NCI-H1694 treated with DMSO at 0.1 percent for 48 hours (cell line): ENCODE measurements at places on chromosomes 3 and 15.

DNA sequence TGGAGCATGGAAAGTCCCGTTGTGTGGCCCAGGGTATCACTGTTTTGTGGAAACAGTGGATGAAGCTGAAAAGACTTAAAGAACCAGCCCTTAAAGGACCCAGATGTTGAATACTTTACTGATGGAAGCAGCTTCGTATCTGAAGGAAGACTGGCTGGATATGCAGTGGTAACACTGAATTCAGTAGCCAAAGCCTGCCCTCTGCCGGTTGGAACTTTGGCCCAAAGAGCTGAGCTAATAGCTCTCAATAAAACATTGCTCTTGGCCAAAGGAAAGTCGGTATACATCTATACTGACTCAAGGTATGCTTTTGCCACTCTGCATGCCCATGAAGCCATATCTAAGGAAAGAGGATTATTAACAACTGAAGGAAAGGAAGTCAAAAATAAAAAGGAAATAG, 885.4 kb downstream of the PDCD6IP start:
- DNase-seq: peak; percentile 1

GRCh38 chr3:195921334-195921791, 13.0 kb upstream of the TNK2 start:
- no peak for DNase-seq

DNA sequence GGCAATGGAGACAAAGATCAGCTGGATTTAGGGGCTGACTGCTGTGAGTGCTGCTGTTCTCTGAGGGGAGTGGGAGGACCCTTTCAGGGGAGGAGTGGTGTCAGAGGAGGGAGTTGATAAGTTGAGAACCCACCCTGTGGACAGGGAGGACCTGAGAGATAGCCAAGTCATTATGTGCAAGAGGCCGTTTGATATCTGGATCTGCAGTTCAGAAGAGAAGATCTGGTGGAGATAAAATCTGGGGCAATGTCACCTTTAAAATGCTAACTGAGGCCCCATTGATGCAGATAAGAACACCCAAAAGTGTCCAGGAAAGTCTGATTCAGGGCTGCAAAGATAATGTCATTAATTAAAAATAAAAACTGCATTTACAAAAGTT, 256.1 kb upstream of the HES1 start:
- DNase-seq: no peak

GRCh38 chr15:35750051-35750450, 204.1 kb upstream of the DPH6 start:
- no peak for DNase-seq

DNA sequence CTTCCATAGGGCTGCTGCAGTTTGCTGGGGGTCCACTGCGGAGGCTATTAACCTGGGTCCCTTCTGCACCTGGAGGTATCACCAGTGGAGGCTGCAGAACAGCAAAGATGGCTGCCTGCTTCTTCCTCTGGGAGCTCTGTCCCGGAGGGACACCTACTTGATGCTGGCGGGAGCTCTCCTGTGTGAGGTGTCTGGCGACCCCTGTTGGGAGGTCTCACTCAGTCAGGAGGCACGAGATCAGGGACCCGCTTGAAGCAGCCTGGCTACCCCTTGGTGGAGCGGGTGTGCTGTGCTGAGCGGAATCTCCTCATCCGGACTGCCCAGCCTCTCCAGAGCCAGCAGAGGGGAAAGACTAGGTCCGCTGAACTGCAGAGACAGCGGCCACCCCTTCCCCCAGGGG, 56.0 kb upstream of the CTXND1 start:
- DNase-seq: no peak

DNA sequence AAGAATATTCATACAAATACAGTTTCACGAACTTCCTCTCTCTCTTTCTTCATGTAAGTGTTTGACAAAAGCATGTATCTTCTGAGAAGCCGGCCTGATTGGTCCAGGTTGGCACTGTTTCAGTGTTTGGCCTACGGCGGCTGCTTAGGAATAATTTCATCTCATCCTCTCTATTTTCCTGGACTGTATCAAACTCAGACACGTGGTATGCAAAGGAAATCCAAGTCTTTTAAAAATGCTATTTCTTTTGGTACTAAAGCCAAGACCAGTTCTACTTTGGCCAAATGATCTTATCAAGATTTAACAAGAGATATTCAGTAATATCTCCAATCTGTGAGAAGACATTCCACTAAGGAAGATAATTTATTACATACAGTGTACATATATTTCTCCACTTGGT, 152.8 kb downstream of the TIGIT start:
- no peak for DNase-seq

- DNase-seq: no peak
Observed at GRCh38 chr15:44570361-44570760, 33.4 kb downstream of the EIF3J start.

DNA sequence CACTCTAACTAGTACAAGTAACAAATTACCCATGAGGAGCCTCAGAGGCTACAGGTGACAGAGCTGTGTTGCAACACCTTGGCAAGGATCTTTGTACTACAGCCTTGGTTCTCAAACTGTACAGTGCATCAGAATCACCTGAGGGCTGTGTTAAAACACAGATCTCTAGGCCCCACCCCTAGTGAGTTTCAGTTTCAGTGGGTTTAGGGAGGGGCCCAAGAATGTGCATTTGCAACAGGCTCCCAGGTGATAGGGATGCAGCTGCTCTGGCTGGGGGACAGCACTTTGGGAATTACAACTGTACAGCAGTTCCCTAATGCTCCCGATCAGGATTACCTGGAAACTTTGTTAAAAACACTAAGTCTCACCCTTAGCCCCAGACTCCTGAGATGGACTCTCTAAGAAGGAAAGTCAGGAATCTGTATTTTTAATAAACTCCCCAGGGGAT, 66.1 kb upstream of the NR2F2 start:
- no peak for DNase-seq

- peak; percentile 95 for DNase-seq
Observed at GRCh38 chr3:187966636-187967406, 187.1 kb upstream of the LPP start.

- DNase-seq: no peak
Observed at GRCh38 chr3:48762816-48763215, 45.8 kb upstream of the IP6K2 start.

DNA sequence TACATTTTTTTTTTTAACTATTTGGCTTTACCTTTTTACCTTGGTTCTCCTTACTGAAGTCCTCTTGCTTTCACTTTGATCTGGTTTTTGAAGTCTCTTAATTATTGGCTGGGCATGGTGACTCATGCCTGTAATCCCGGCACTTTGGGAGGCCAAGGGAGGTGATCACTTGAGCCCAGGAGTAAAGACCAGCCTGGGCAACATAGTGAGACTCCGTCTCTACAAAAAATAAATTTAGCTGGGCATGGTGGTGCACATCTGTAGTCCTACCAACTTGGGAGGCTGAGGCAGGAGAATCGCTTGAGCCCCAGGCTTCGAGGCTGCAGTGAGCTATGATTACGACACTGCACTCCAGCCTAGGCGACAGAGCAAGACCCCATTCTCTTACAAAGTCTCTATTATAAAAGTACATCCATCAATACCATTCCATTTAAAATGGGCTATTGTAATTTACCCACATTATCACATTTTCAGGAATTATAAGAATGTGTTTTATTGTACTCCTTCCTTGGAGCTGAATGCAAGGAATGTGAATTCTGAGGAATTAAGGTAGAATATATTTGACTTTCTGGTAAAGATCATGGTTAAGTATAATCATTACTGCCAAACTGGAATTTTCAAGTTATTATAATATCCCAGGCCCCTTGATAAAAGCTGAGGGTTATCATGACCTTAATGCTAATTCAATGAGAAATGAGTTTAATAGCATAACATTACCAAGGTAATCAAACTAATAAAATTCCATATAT, 49.0 kb downstream of the MSL2 start:
- no peak for DNase-seq

DNA sequence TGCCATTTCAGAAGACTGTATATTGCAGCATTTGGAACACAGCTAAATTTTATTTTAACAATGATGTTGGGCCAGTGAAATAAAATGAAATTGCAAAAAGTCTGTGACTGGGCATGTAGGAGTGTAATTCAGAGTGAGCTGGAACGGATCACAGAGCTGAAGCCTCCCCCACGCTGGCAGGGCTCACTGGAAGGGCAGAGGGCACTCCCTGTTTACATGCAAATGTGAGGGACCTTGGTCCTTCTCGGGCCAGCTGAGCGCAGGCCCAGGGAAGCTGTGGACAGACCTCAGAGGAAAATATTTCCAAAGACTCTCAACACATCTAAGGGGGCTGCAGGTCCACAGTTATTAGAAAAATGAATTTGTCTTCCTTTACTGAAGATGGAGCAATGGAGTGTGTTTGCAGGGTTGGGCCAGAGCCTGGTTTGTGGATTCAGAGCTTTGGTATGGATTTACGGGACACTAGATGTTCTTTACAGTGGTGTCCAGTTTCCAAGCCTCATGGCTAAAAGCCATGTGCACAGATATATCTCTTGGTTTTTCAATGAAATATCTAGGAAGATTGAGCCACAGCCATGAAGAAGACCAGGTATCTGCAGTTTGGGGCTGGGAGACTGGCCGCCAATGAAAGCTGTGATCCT, 32.0 kb downstream of the TRPM1 start:
- DNase-seq: no peak

DNA sequence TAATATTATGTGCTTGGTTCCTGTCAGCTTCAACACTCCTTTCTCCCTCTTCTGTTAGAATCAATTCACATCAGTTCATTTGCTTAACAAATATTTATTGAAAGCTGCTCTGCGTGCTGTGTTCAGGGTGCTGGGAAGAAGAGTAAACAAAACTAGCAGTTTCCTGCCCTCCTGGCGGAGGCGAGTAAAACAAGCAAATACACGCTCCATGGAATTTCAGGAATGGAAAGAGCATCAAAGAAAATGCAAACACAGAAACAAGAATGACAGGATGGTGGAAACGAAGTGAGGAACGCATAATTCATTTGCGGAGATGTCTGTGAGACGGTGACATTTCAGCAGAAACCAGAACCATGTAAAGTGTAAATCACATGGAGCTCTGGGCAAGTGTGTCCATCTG, 49.4 kb upstream of the SPTSSB start:
- DNase-seq: no peak

DNA sequence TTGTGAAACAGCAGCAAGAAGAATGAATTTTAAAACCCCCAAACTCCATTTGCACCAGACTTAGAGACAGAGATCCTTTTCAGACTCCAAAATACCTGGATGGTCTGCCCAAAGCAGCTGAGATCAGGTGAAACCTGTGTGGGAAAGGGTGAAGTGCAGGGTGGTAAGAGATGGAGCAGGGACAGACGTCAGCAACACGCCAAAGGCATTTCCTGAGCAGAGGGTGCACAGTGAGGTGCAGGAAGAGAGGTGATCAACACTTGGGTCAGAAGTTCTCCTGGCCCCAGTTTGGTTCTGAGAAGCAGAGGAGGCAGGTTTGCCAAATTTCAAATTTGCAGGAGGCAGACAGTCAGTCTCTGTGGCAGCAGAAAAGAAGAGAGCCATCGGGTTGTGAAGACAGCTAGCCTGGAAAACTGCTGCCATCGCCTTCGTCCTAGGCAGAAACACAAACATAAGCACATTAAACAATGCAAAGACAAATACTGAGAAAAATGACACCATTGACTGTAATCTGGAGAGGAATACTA, 9.8 kb downstream of the CCR4 start:
- DNase-seq: no peak

DNA sequence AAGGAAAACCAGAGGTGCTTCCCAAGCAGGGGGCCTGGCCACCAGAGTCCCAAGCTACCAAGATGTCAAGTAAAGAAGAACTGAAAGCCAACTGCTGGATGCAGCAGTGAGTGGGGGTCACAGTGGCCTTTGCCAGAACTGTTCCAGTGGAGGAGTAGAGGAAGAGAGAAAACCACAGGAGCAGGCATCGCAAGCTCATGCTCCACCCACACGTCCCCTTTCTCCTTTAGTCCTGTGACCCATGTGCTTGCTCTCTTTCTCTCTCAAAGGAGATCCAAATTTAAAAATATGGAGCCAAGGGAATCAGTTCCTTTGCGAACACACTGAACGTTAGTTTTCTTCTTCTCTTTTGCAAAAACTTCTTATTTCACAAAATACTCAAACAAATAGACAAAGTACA, 12.4 kb upstream of the ABHD2 start:
- DNase-seq: no peak

GRCh38 chr15:92059036-92059970, 205.8 kb downstream of the SLCO3A1 start:
- peak; percentile 76 for DNase-seq

DNA sequence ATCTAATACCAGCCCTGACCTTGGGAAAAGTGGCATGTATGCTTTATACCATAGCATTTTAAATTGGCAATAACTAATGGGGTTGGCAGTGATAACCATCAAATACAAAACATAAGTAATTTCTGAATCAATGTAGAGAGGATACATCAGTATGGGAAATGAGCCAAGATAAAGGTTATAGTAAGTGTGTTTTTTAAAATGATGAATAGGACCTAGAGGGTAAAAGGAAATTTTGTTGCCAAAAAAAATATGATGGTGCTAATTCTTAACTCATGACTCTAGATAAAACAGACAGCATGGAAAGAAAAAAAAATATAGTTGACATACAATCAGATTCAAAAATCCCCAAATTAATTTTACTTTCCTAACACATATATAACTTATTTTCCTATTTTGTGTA, 75.4 kb upstream of the ROBO1 start:
- DNase-seq: no peak

DNA sequence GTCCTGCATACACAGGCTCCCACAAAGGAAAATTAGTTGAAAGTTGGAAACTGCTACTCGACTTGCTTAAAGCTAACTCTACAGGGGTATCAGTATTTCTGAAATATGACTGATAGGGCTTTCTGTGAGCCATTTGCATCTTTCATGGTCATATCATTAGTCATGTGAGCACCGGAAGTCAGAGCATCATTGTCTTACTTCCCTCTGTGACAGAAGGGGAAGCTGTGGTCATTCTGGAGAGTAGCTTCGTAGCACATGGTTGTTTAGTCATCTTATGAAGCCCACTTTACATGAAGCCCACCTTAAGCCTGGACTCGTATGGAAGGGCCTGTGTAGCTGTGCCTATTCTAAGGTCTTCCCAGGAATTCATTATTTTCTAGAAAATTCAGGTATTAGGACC, 69.0 kb downstream of the COL6A5 start:
- no peak for DNase-seq

DNA sequence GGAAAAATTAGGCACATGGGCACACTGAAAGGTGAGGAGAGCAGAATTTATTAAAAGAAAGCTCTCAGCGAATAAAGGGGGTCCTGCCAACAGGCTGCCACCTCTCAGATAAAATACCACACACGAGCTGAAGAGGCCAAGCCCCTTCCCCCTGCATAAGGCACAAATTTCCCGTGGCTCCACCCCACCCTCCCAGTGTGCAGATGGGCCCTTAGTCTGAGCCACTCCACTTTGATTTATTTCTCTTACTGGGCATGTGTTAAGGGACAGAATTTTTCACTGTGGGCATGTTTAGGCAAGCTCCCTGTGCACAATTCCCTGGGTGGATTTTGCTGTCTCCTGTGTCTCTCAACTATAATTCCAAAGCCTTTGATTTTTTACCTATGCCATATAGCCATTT, 409.8 kb downstream of the TBL1XR1 start:
- peak; percentile 10 for DNase-seq
